Right atrium auricular region (tissue), 2 donors: ENCODE measurements at places on chromosomes 13 and 19. TPM values are rescaled to one million over a fixed set of nuclear protein-coding genes. Genes with fewer than 3 reads are reported as not detected.

PDE4C gene
- 1.4 TPM for total RNA-seq

LIM2 gene
- total RNA-seq: not detected

LGI4 gene
- total RNA-seq: 10.9 TPM

HIPK4 gene
- total RNA-seq: 1.0 TPM

ZNF844 gene
- total RNA-seq: 10.8 TPM

SLC39A3 gene
- 38.0 TPM for total RNA-seq

CABP5 gene
- not detected for total RNA-seq

ZNF534 gene
- 0.16 TPM for total RNA-seq

CACNA1A gene
- total RNA-seq: 0.28 TPM

SLITRK6 gene
- total RNA-seq: 0.82 TPM

ADGRE2 gene
- total RNA-seq: 1.6 TPM

CDC34 gene
- 75.0 TPM for total RNA-seq

- no peak for DNase-seq
Observed at GRCh38 chr19:35295792-35296462, 4.0 kb downstream of the MAG start.

DNA sequence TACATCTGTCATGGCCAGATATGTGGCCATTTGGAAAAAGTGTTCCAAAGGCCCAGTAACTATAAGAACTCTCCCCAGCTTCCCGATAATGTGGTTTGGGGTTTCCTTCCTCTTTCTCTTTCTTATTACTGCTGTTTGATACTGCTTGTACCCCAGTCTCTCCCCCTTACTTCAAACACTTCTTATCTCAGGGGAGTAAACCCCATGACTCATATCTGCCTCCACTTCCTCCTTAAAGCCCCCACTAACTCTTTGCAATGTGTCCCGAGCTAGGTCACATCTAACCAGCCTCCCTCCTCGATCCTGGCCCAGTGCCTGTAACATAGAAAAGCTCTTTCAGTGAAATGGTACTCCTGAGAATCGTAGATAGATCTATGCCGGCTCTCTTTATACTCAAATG, 82.4 kb upstream of the STARD13 start:
- DNase-seq: no peak

GRCh38 chr19:55005684-55006488, 32.2 kb downstream of the GP6 start:
- no peak for DNase-seq

DNA sequence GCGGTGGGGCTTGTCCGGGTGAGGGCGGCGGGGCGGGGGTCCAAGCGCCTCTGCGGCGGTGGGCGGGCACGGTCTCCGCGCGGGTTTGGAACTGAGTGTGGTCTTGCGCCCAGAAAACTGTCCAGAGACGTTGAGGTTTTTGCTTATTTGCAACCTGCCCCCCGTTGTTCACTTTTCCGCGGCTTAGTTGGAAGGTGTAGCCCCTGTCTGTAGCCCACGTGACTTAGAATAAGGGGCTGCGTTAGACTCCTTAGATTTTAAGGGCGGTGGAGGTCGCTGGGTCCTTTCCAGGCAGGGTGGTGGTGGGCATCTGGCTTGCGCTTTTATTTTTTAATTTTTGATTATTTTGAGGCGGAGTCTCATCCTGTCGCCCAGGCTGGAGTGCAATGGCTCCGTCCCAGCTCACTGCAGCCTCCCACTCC, 748 bp downstream of the RPS15 start:
- no peak for DNase-seq

DNA sequence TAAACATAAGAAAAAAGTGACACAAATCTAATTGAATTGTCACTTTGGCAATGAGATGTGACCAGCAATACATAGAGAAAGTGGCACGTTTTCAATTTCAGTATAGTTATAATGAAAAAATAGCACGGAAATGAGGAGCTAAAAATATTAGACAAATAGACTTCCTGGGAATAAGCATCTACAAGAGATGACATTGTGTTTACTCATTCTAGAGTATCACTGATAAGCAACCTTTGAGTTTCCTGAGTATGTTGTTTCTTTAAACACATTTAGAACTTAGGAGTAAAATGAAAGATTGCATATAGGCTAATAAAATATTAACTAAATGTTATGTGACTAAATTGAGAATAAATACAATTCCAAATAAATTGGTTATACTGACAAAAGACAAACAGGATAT, 207.1 kb upstream of the SLITRK6 start:
- DNase-seq: no peak

GRCh38 chr13:27007166-27007565, 164.4 kb downstream of the USP12 start:
- DNase-seq: no peak

DNA sequence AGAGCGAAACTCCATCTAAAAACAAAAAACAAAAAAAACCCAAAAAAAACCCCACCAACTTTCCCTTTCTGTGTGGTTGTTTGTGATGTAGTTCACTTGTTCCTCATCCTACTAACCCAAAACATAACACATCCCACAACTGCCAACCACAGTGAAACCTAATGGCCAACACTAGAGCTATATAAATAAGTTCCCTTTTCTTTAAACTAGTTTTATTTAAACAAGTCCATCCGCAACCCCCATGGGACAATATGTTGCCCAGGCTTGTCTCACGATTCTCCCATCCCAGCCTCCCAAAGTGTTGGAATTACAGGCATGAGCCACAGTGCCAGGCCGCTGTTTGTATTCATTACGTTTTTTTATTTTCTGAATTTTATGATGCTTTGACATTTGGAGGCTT, 71.2 kb upstream of the ADGRE5 start:
- no peak for DNase-seq

GRCh38 chr19:2329501-2329916, 1.0 kb downstream of the SPPL2B start:
- no peak for DNase-seq

DNA sequence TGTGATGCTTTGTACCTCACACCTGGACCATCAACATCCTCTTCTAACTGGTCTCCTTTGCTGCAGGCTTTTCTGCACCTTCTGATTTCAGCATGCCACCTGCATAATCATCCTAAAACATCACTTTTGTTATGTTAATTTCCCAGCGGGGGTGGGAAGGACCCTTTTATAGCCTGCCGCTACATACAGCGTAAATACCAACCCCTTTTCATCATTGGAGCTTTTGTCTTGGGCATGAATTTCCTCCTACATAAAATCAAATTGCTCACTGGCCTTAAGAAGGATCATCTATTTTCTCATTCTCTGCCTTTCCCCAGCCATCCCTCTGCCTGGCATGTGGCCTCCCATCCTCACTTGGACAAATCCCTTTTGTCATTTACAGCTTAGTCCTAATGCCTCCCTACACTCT, 124.7 kb downstream of the RBM26 start:
- DNase-seq: no peak

GRCh38 chr13:113671066-113672001, 4.3 kb downstream of the GRK1 start:
- DNase-seq: no peak

- no peak for DNase-seq
Observed at GRCh38 chr19:58128041-58128685, 22.4 kb downstream of the ZNF329 start.

DNA sequence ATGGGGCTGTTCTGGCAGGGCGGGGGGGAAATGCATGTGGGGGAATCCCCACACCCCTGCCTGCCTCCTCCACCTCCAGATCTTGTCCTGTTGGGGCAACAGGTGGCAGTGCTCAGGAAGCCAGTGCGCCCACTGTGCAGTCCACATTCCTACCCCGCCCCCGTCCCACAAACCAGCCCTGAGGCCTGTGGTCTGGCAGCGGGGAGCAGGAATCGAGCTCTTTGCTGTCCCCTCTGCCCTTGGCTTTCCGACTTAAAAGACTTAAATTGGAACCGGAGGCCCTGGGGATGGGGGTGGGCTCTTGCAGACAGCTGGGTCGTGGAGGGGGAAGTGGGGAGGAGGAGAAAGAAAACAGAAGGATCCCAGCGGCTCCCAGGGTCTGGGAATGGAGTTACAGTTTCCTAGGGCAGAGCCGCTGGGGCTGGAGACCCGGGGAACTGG, 4.3 kb downstream of the NANOS3 start:
- DNase-seq: no peak

DNA sequence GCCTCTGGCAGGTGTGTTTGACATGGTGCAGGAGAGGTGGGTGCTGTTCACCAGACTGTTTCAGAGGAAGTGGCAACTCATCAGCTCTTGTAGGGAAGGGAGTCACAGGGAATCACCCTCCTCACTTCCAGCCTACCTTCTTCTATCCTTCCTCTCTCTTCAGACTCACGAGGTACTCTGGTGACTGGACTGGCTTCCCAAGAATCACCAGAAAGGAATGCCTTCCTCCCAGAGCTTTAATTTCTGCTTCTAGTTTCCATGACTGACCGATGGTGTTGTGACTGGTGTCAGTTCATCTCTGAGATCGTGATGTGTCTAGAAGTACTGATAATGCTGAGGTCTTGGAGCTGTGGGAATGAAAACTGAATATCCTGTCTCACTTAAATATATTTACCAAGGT, 247.3 kb downstream of the KCTD12 start:
- no peak for DNase-seq

- DNase-seq: no peak
Observed at GRCh38 chr19:31390711-31391110, 41.5 kb upstream of the TSHZ3 start.

- no peak for DNase-seq
Observed at GRCh38 chr13:20369886-20370361, 137.8 kb upstream of the GJB6 start.

- no peak for DNase-seq
Observed at GRCh38 chr13:93320942-93321341, 94.3 kb downstream of the GPC6 start.

DNA sequence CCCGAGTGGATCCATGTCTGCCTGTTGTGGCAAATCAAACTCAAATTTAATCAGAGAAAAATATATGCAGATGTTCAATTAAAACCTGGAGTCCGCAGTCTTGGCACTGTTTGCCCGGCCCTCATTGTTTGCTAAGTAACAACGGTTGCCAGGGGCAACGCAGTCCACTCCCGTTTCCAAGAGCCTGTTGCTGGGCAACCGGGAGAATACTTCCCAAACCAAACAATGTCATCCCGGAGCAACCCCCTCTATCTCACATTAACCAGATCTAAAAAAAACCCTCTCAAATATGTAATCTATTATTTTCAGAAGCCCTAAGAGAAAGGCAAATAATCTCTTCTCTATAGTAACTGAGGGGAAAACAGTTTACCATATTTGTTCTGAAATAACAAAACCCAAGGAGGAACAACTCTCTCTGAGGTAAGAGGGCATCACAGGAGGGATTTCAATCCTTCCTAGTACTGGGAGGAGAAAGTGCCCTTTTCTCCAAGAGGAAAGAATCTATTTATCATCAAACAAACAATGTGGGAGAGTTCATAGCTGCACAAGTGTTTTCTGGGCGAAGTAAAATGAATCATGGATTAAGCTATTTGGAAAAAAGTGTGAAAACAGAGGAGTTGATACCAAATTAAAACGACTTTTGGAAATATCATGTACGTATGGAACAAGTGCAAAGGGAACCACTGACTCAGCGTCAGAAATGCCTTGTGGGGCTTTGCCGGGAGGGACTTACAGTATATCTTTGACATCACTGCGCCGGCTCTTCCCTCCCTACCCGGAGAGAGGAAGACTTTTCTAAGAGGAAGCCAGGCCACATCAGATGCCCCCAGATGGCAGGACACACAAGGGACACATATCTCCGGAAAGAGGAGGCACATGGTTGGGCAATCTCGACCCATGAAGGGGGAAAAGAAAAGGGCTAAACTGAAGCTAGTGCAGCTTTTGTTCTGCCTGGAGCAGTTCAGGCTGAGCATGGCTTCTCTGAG, 43.3 kb downstream of the RFX2 start:
- DNase-seq: peak; percentile 99

DNA sequence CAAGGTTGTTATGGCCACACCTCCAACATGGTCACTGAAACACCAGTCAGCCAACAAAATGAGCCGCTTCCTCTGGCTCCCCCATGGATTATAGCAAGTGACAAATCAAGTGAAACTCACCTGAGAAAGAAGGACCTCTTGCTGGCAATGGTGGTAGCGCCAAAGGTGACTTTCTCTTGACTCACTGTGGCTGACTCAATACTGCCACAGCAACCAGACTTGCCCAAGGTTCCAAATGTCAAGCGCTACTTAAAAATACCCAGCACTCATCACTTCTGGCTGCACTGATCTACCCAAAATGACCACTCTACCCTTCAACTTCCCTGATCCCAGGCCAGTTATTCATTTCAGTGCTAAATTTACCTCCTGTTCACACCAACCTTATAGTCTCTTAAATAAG, 495.5 kb downstream of the FOXO1 start:
- DNase-seq: no peak

DNA sequence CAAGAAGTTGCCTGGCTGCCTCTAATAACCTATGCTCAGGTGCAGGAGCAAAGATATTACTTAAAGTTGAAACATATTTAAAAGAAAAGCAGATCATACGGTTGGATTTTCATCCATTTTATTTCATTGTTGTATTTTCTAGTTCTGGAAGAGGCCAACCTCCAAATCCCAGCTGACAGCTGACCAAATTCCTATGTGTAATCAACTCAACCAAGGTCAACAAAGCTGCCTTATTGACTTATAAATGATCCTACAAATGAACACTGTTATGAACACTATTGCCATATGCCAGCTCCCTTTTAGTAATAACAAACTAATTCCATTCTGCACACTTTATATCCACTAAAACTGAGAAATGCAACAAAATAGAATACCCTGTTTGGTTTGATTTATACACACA, 1537.4 kb downstream of the SLITRK1 start:
- DNase-seq: no peak

DNA sequence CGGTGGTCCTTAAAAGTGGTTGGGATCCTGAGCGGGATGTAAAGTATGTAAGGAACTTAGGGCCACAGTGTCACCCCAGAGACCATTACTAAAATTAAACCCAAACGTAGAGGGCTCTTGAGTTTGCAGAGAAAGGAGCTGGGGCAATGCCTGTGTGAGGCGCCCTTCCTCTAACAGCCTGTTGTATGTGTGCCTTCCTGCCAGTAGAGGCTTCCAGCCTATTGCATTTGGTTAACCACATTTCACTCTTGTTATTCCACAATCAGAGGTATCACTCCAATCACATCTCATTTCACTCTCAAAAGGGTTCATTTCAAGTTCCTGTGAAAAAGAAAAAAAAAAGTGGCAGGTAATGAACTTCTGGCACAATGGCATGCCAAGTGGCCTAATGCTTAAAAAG, 29.4 kb downstream of the DIAPH3 start:
- no peak for DNase-seq

- no peak for DNase-seq
Observed at GRCh38 chr19:872266-872951, 12.9 kb downstream of the CFD start.

GRCh38 chr13:113359571-113359970, 4.4 kb downstream of the GRTP1 start:
- DNase-seq: no peak

- no peak for DNase-seq
Observed at GRCh38 chr19:28168557-28168956, 1044.4 kb downstream of the UQCRFS1 start.

DNA sequence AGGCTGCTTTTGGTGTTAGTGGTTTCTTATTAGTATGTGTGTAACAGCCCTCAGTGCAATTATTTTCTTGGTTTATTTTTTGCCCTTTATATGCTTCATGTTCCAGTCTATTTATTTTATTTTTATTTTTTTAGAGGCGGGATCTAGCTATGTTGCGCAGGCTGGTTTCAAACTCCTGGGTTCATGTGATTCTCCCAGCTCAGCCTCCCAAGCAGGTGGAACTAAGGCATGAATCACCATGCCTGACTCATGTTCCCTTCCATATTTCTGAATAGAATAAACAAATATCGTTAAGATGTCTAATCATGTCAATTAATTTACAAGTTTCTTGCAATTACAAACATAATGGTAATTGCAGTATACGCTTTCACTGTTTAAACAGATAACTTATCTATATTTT, 11.7 kb downstream of the SKA3 start:
- DNase-seq: no peak
